ENCODE measurements at places on chromosomes 1 and 21.

- DNase-seq, result no peak
Measured at GRCh38 chr1:204314893-204315658, 44.7 kb downstream of the PLEKHA6 start.

DNA sequence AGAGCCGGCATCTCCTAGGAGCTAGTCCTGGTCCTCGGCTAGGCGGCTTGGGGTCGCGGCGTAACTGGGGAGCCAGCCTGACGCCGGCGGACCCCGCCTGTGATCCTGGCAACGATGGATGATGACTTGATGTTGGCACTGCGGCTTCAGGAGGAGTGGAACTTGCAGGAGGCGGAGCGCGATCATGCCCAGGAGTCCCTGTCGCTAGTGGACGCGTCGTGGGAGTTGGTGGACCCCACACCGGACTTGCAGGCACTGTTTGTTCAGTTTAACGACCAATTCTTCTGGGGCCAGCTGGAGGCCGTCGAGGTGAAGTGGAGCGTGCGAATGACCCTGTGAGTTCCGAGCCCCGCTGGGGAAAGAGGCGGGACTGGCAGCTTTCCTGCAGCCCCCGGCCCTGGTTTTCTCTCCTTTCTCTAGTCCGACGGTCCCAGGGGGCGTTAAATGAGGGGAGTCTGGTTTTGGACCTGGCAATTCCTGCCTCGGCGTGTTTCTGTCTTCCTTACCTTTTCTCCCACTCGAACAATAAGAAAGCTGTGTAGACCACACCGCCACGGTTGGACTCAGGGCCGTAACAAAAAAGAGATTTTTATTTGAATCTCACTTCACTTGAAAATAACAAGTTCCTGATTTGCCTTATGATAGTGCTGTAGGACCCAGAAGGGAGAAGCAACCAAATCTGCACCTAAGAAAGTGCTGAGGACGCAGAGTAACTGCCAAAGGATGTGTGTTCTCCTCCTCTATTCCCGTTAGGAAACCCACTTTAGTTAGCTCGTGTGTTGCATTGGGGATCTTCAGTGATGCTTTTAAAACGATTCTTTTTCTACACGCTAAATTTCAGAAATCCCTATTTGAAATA is at the start of gene SPRTN:
TSS of gene SPRTN (plus strand) at position 24 of the 859 bp plus-strand sequence. CDS start at position 115, 91 bp downstream.
- peak; percentile 46 for DNase-seq

- no peak for DNase-seq
Measured at GRCh38 chr21:41765973-41766882, 624 bp downstream of the RIPK4 start.

DNA sequence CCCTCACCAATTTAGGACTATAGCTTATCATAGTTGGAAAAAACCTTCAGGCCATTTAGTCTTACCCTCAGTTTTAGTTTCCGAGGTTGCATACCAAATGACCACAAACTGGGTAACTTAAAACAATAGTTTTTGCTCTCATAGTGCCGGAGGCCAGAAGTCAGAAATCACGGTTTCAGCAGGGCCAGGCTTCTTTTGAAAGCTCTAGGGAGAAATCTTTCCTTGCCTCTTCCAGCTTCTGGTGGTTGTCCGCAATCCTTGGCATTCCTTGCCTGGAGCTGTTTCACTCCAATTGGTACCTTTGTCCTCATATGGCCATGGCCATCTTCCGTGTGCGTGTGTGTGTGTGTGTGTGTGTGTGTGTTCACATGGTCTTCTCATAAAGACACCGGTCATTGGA is 12.4 kb upstream of the PLXNA2 start:
- no peak for DNase-seq

- DNase-seq, result no peak
Measured at GRCh38 chr1:33346533-33346926, 25.6 kb upstream of the A3GALT2 start.

DNA sequence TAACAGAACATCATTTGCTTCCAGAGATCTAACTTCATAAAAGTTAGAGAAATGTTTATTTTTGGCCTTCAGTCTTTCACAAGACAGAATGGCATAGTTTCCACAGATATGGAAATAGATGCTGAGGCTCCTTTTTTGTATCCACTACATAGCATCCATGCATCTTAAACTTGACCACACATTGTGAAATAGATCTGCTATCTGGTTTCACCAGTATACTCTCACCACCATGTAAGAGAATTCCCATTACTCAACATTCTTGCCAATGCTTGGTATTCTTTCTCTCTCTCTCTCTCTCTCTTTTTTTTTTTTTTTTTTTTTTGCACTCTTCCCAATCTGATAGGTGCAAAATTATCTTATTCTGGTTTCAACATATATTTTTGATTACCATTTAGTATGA is 52.1 kb upstream of the PRMT6 start:
- no peak for DNase-seq

DNA sequence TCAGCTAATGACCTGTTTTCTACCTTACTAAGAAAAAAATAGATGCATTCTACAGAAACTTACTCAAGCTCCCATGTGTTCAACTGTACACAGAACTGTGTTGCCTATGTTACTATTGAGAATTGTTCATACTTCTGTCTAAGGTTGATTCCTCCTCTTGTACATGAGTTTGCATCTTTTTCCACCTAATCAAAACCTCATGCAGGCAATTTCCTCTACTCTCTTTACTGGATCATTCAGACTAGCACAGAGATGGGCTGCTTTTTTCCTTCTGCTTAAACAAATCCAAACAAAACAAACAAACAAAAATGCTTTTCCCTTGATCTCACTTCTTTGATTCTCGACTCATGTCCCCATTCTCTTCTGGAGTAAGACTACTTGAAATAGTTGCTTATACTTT is 58.8 kb upstream of the PTGFR start:
- DNase-seq, result no peak

DNA sequence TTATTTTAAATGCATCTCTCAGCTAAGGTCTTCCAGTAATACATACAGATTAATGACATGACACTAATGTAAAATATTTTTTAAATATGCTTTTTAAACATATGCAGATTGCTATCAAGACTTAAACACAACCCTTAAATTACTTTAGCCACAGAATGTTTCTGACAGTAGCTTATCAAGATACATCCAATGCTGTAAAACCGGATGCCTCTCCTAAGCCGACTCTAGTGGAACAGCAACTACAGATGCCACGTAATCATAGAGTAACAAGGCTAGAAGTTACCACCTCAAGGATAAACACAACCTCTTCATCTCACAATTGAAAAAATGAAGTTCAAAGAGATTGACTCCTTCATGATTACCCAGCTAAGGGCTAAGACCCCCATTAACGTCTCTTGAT is 68.4 kb downstream of the ZZZ3 start:
- no peak for DNase-seq

GRCh38 chr1:5796028-5796427 is 196.2 kb downstream of the NPHP4 start:
- no peak for DNase-seq

GRCh38 chr1:107003972-107004371 is 52.5 kb upstream of the PRMT6 start:
- no peak for DNase-seq

All from SK-N-DZ (cell line).